ENCODE measurements at places on chromosomes 16 and 17.

DNA sequence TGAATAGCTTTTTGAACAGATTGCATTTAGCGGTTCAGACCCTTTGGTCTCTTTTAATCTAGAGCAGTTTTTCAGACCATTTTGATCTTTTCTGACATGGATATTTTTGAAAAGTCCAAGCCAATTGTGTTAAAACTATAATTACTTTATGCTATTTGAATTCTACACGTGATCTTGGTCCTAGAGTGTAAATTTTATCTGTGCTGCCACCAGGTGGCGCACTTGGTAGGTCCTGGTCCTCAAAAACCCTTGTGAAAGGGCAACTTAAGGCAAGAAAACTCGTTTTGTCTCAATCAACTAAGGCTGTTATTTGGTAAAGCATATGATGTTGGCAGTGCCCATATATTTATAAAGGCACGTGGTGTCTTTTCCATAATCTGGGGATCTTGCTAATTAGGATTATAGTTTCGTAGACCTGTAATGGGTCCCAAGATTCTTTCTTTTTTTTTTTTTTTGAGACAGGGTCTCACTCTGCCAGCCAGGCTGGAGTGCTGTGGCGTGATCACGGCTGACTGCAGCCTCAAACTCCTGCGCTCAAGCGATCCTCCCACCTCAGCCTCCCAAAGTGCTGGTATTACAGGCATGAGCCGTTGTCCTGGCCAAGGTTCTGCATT lies 43.9 kb upstream of the TEX2 start:
- peak; percentile 49 for DNase-seq

DNA sequence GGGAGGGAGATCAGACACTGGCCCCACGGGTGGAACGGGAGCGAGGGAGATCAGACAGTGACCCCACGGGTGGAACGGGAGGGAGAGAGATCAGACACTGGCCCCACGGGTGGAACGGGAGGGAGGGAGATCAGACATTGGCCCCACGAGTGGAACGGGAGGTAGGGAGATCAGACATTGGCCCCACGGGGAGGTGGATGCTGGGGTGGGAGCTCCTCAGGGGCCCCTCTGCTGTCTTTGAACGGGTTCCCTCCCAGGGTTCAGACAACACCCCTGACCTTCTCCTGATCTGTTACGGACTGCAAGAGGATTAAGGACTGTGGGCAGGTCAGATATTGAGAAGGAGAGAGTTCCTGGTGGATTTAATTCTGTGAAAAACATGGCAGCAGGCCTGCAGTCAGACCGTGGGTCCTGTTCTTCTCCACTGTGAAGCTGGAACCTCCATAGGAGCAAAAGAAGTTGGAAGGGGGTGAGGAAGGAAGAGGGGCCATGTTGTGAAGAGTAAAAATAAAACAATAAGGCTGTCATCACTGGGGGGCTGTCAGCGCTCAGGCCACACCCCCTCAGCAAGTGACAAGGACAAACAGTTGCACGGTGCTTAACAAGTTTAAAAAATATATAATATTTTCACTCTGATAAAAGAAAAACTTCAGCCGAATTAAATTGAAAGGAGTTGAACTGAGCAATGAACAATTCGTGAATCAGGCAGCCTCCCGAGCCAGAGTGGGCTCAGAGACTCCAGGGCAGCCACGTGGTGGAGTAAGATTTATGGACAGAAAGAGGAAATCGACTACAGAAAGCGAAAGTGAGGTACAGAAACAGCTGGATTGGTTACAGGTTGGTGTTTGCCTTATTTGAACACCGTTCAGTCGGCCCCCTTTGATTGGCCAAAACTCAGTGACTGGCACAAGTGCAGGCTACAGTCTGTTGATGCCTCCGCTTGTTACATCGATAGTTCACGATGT lies 348.7 kb upstream of the TNRC6C start:
- DNase-seq: no peak

DNA sequence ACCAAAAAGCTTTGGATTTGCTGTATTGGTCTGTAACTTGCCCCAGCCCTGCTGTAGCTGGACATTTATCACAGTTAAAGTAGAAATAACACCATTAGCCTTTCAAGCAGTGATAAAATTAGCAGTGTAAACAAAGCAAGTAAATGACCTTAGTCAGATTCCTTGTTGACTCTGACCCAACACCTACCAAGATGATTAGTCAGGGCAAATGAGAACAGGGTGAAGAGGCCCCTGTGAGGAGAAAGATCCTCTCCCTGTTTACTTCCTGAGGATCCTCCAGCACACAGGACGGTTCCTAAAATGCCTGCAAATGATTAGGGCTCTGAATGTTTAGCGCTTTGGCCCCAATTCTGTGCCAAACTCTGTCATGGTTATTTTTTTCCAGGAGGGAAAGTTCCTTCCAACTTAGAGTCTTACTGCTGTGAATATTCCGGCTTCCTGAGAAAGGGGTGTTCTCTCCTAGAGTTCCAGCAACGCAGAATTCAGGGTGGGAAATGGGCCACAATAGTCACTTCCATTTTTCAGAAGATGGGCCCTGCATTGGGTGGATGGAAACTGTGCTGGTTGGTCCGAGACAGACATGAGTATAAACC lies 259.0 kb upstream of the MYOCD start:
- no peak for DNase-seq

GRCh38 chr16:66231452-66232160 lies 134.9 kb upstream of the CDH5 start:
- DNase-seq: no peak

DNA sequence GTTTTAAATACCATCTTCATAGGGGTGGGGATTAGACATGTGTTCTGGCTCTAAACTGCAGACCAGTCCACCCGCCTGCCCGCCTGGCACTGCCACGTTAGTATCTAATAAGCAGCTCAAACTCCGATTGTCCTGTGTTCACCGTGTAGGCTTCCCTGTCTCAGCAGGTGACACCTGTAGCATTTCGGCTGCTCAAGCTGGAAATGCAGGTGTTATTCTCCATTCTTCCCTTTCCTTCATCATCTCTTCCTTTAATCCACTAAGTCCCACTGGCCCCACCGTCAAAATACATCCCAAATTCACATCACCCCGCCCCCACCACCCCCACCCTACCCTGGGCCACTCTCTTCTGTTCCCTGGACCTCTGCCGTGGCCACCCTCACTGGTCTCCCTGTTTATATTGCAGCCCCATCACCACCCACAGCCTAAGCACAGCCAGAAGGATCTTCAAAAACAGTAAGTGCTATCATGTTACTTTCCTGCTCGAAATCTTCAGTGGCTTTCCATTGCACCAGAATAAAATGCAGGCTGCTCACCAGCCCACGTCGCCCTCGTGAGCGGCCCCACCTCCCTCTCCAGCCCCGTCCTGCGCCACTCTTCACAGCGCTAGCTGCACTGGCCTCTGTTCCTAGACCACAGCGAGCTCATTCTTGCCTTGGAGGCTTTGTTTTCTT lies 65.1 kb downstream of the RTN4RL1 start:
- no peak for DNase-seq

Data from activated T-helper 1 cell treated with anti-CD3 and anti-CD28 coated beads, Interleukin-2, amount 50 U/mL, for 16 hours (primary cell).